ENCODE measurements at places on chromosomes 12 and 14. TPM values are rescaled to one million over a fixed set of nuclear protein-coding genes. Genes with fewer than 3 reads are reported as not detected.

- DNase-seq: no peak
Measured at GRCh38 chr12:62372134-62372533, 94.5 kb upstream of the MON2 start.

- no peak for DNase-seq
Measured at GRCh38 chr12:3837049-3837448, 36.1 kb downstream of the PARP11 start.

- DNase-seq: no peak
Measured at GRCh38 chr14:103271189-103271588, 62.8 kb upstream of the EIF5 start.

DNA sequence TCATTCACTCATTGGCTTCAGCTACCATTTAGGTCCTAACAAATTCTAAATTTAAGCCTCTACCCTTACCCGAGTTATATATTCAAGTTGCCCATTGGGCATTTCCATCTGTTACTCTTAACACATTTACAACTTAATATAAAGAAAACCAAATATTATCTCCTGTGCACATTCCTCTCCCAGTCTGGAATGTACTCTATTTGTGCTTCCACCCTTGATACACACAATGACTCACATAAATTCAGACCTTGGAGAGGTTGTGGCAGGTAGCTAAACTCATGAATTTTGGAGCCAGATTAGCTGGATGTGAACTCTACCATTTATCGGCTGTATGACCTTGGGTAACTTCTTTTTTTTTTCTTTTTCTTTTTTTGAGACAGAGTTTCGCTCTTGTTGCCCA lies 51.1 kb downstream of the BRMS1L start:
- no peak for DNase-seq

DNA sequence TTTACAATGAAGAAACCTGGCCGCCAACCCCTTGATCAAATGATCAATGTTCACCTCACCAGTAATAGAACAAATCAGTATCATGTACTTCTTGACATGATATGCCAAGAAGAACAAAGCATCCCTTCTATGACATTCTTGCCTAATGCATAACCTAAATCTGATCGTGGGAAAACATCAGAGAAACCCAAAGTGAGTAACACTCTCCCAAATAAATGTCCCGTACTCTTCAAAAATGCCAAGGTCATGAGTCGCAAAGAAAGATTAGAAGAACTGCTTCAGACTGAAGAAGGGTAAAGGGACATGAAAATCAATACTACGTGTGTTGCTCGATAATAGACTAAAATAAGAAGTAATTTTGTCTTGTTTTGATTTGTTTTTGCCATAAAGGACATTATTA lies 11.4 kb upstream of the SLC25A3 start:
- DNase-seq: no peak

DNA sequence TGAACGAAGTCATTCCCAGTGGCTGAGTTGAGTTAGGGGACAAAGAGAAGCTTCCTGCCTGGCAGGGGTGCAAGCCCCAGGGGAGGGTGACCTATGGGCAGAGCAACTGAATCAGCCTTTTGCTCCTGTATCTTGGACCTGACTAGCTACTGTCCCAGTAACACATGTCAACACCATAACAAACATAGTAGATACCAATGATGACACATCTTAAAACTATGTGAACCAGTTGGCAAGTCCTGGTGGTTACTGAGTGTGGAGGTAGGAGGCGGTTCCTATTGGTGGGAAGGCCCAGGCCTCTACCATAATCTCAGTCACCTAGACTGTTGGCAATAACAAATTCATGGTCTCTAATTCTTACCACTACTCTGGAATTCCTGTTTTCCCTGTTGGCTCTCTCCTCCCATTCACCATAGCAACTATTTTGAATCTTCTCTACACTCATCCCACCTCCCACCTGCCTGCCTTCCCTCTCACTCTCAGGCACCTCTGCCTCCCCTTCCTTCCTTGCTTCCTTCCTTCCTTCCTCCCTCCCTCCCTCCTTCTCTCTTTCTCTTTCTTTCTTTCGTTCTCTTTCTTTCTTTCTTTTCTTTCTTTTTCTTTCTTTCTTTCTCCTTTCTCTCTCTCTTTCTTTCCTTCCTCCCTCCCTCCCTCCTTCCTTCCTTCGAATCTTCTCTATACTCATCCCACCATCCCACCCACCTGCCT lies 8.1 kb upstream of the P2RX7 start:
- no peak for DNase-seq

DNA sequence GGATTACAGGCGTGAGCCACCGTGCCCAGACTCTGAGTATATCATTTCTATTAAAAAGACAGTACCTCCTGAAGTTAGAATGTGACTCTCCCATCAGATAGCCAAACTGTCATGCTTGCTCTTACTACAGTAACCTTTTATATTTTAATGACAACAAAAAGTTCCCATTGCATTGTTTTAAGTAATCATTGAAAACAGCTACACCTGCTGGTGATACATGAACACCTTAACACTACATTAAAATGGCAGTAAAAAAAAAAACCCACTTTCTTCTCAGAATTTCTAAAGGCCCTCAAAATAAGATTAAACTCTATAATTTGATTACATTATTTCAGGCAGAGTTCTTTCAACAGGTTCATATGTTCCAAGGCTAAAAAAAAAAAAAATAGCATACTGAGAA lies 76.7 kb downstream of the SH2B3 start:
- no peak for DNase-seq

GRCh38 chr12:70190262-70191010 lies 52.8 kb upstream of the CNOT2 start:
- no peak for DNase-seq

GRCh38 chr12:13289653-13290289 lies 93.2 kb downstream of the EMP1 start:
- DNase-seq: no peak

GRCh38 chr14:35247777-35248475 lies 44.3 kb upstream of the PSMA6 start:
- no peak for DNase-seq

DNA sequence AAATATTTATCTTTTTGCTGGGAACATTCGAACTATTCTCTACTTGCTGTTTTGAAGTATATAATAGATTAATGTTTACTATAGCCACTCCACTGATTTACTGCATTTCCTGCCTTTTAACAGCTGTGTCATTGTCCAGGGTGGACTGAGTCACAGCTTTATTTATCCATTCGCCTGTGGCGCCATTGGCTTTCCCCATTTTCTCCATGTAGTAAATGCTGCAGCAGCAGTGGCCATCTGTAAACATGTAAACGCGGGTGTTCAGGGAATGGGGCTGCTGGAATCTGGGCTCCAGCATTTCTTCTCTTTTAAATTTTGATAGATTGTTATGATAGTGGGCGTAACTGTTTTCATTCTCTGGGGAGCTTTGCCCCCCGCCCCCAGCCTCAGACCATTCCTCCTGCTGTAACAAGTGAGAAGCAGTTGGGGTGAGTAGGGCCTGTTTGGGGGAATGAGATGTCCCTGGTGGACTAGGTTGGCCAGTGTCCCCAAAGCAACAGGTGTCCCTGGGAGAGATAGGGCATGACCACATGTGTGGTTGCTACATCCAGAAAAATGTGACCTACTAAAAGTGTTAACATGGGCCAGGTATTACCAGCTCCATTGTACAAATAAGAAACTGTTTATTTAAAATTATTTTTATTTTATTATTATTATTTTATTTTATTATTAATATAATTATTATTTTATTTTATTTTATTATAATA lies 32.9 kb downstream of the RIN3 start:
- DNase-seq: no peak

- no peak for DNase-seq
Measured at GRCh38 chr12:127414186-127414585, 852.8 kb upstream of the TMEM132C start.

DNA sequence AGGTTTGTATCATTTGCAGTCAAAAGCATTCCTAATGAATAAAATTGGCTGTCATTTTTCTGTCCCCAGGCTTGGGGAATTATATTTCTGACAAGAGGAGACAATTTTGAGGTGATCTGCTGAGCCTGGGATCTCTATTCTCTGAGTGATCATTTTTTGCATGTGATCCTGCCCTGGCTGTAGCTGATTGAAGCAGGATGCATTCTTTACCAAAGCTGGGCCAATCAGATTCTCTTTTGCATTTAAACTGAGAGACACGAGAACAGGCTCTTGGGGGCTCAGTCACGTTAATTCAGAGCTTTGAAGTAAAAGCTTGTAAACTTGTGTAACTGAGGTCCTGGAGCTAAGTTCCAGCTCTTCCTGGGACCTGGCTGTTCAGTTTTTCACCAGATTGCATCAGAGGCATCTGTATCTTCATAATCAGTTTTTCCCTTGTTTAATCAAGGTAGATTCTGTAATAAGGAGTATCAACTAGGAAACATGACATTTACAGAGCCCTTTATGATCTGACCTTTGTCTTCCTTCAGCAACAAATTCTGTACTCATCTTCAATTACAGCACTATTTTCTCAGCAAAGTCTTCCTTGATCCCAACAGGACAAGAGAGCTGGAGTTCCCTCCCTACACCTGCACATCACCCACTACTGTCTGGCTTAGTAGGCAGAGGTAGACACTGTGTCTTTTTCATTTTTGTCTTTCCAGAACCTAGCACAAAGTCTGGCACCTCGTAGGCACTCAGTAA lies 35.0 kb upstream of the MANSC4 start:
- DNase-seq: no peak

DNA sequence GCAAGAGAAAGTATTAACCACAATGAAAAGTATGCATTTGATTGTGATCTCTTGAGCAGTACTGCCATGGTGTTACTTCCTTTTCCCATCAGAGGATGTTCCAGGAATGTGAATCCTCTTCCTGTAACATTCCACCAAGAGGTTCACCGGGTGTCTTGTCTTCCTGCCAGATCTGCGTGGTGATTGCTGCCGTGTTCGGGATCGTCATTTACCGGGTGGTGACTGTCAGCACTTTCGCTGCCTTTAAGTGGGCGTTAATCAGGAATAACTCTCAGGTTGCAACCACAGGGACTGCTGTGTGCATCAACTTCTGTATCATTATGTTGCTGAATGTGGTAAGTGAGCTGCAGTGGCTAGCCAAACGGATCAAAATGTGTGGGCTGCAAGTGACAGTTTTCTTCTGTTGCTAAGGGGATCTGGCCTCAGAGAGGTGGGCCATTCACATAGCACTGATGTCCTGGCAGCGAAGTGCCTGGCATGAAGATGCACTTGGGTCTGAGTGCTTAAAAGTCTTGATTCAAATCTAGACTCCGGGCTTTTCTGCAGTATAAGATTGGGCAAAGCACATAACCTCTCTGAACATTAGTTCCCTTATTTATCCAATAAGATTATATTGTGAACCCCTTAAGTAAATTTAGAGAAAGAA lies 123.4 kb downstream of the SLC5A8 start:
- no peak for DNase-seq

GRCh38 chr14:98599082-98599481 lies 672.9 kb downstream of the BCL11B start:
- no peak for DNase-seq

MAP1LC3B2 gene
- total RNA-seq: 1.9 TPM

STXBP6 gene
- 13.9 TPM for total RNA-seq

GPR137C gene
- 1.5 TPM for total RNA-seq
